ENCODE measurements at places on chromosomes 4 and X.

DNA sequence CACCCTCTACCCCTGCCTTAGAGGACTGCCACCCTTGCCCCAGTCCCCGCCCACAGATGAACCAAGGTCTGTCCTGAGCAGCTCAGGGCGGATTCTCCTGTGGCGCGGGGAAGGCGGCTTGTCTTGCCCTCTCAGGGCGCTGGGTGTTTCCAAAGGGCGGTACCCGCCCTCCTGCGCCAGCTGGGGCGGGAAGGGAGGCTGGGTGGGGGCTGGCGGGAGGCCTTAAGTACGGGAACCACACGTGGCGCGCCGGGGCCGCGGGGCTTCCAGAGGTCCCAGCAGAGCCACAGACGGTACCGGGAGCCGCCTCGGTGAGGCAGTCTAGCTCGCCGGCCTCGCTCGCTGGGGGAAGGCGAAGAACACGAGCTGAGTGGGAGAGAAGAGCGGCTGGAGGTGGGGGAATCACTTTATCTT, 361.1 kb downstream of the MID1IP1 start:
- no peak for DNase-seq

GRCh38 chrX:139924069-139924695, 8.7 kb downstream of the ATP11C start:
- DNase-seq, result peak; percentile 40

- DNase-seq, result no peak
Measured at GRCh38 chrX:13791145-13791544, 25.7 kb downstream of the GPM6B start.

DNA sequence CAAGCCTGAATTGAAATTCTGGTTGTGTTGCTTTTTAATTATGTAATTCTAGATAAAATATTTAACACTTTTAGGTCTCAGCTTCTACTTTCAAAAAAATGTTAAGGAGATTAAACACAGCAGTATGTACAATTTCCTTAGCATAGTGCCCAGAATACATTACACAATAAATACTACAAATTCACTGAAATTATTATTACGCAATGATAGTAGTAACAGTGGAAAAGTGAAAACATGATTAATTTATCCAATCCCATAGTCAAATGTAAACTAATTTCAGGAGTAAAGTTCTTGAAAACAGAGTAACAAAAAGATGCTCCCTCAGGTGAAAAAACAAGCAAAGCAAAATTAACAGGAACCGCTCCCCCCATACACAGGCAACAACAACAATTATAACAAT, 1915.4 kb downstream of the STIM2 start:
- DNase-seq, result no peak

GRCh38 chrX:123773258-123773988, 40.6 kb upstream of the THOC2 start:
- DNase-seq, result no peak

DNA sequence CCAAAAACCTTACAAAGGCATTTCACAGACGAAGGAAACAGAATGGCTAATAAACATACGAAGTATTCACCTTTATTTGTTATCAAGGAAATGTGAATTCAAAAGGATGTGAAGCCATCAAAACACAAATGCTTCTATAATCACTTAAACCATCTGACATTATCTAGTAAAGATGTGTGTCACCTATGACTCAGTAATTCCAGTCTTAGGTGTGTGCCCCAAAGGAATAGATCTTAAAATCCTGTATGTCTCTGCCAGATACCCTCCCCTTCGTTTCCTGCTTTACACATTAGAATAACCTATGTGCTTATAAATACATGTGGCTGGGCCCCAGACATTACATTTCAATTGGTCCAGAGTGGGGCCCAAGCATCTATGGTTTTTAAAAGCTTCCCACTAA, 41.8 kb upstream of the CEP135 start:
- no peak for DNase-seq

GRCh38 chrX:129721870-129722269, 16.9 kb upstream of the XPNPEP2 start:
- no peak for DNase-seq

DNA sequence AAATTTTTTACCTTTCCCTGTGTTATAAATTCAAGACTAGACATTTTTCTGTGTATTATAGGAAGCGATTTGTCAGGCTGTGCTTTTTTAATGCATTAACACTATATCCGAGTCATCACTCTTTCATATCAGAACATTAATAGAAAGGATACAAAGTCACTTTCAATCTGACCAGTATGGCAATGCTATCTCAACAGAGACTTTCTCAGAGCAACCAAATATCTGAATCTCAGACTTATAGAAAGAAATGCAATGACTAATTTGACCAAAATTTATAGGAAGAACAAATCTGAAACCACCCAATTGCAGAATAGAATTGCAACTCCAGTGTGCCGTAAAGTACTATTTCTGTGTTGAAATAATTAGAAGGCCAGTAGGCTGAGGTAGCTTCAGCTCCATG, 473 bp upstream of the TKTL2 start:
- no peak for DNase-seq

DNA sequence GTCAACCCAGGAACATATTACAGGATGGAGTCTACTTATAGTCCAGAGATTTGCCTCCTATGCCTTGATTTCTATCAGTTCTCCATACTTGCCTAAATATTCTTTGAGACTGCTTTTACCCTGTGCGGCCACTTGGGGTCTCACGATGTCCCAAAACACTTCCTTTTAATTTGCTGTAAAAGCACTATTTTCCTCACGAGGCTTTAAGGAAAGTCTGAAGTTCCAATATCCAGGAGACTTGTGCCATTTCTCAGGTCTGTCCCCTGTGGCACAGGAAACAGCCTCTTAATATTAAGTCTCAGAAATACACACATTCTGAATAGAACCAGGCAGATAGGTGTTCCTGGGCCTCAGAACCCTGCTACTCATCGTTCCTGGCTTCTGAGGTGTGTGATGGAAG, 142.9 kb downstream of the TMEM164 start:
- DNase-seq, result no peak

DNA sequence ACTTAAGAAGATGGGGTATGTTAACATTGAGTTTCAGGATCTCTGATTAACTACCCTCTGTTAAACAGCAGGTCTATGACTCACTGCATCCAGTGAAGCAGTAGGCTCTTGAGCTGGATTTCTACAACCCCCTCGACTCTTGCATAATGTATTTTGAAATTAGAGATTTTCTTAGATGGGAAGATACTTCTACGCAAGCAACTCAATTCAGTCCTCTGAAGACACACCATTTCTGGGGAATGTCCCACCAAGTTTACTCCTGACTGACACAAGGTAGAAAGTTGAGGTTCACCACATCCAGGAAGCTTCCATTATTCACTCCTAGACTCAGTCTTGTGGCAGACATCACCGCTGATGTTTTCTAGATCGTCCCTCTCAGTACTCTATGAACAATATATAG, 12.9 kb downstream of the PALLD start:
- DNase-seq, result no peak

- DNase-seq, result no peak
Measured at GRCh38 chr4:3854661-3855060, 88.5 kb downstream of the ADRA2C start.

DNA sequence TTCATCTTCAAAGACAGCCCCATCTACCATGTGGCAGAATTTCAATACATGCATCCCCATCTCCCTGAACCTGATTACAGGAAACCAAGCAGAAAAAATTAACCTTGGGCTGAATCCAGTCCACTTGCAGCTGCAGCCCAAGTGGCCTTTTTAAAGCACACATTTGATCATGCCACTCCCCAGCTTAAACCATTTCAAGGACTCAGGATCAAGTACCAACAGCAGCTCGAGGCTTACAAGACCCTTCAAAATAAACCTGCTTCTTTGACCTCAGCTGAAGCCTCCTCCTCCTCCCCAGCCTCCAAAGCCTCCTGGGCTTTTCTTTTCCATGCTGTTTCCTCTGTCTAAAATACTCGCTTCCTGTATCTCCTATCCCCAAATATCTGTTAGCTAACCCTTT, 50.7 kb upstream of the KIT start:
- peak; percentile 82 for DNase-seq

GRCh38 chrX:15177316-15177715, 92.6 kb downstream of the ASB9 start:
- no peak for DNase-seq

GRCh38 chr4:171342646-171343045, 470.6 kb upstream of the GALNTL6 start:
- DNase-seq, result peak; percentile 91

DNA sequence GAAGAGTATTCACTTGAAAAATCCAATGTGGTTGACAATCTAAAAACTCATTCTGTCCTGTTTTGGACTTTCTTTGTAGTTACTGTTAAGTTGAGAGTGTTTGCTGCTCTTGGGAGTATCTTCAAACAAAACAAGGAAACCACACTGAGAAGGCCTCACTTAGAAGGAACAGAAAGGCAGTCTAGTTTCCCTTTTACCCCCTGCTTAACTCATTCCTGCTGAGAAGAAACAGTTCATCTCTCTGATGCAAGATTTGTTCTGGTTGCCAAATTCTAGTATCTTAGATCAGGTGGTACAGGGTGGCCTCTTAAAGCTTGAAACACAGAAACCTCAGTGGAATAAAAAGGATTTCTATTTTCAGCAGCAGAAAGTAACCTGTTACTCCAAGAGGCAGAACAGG, 41.4 kb downstream of the GUCY2F start:
- no peak for DNase-seq

- no peak for DNase-seq
Measured at GRCh38 chr4:68708566-68708965, 38.1 kb upstream of the UGT2B15 start.

GRCh38 chr4:123301923-123302322, 94.7 kb upstream of the SPRY1 start:
- no peak for DNase-seq

DNA sequence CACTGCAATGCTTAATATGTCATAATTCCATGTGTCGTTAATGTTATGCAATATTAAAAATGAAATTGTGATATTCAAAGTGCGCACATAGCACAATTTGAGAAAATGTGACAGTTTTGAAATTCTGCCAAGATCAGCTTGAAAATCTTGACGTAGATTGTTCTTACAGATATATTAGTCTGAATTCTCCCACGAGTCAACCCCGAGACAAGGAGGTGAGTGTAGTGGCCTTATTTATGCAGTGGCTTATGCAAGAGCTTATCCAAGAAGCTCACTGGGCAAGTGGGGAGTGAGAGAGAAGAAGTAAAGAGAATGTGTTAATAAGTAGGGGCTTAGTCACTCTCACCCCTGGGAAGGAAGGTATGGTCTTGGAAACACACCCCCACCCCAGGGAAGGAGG, 286.1 kb upstream of the STS start:
- no peak for DNase-seq

DNA sequence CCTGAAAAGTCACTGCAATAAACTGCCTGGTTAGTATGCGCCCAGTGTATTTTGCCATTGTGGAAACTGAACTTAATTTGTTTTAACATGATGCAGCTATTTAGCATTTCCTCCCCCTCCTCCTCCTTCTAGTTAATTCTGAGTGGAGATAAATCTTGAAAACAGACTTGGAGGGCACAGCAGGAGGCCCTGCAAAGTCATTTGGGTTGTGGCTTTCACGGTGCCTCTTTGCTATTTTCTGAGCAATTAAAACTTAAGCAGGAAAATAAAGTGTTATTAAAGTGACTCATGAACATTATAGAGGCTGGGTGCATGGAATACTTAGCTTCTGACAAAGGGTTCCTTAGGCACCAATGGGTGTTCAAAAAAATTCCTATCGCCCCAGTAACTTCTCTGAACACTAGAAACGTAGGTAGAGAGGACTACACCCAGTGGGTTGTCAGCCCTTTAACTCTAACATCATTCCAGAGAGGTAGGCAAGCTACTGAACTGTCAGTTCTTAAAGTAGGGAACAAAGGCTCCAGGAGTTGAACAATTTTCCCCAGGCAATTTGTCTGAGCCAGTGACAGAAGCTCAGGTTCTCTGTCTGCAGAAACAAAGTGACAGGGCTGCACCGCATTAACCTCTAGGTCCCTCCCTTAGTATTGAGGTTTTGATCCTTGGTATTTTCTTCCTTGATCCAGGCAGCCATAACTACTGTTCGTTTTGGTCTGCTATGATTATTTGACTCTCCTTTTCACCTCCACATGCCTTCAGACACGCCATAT, 158.3 kb upstream of the KIT start:
- no peak for DNase-seq

- DNase-seq, result no peak
Measured at GRCh38 chr4:78612398-78613178, 61.0 kb downstream of the ANXA3 start.

- DNase-seq, result peak; percentile 78
Measured at GRCh38 chrX:140710710-140711109, 1.2 kb downstream of the LINC00632 start.

DNA sequence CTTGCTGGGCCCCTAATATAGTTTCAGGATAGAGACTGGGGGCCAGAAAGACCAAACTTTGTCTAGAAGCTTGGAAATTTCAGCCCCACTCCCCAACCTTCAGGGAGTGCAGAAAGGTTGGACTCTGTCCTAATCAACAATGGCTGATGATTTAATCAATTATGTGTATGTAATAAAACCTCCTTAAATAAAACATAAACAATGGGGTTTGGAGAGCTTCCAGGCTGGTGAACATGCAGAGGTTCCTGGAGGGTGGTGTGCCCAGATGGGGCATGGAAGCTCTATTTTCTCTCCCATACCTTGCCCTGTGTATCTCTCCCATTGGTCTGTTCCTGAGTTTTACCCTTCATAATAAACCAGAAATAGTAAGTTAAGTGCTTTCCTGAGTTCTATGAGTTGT, 174.2 kb downstream of the GC start:
- no peak for DNase-seq

GRCh38 chr4:185782523-185782922, 29.5 kb downstream of the SORBS2 start:
- DNase-seq, result no peak

DNA sequence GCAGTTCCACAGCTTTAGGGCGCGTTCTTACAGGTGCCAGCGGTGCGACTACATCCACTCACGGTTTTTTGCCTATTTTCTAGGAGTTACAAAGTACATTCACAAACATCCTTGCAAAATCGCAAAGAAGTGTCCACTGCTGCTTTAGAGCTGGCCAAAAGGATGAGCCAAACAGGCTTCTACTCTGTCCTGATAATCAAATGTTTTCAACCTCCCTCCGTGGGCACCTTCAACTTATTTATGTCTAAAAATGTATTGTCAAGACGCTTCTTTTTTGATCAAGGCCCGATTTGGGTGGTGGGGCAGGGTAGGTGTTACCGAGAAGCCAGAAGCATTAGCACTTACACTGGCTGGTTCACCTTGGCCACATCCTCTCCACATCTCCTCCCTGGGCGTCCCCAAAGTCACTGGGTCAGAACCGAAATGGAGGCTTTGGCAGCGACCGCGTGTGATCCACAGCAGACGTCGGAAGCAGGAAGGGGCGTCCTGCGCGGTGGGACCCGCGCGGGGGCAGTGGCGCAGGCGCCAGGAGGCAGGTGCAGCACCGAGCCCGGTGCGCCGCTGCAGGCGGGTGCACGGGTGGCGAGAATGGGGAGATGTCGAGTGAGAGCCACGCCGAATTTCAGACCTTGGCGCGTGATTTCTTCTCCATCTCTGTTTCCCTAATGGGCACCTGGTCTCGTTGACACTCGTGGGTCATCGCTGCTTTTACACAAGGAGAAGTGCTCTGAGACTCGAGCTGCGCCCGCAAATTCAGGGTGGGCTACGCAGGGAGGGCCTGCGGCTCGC, 16.9 kb downstream of the NKX3-2 start:
- DNase-seq, result no peak

Data from NCI-H524 treated with DMSO at 0.1 percent for 48 hours (cell line).